ENCODE measurements at places on chromosomes 3 and 15.

DNA sequence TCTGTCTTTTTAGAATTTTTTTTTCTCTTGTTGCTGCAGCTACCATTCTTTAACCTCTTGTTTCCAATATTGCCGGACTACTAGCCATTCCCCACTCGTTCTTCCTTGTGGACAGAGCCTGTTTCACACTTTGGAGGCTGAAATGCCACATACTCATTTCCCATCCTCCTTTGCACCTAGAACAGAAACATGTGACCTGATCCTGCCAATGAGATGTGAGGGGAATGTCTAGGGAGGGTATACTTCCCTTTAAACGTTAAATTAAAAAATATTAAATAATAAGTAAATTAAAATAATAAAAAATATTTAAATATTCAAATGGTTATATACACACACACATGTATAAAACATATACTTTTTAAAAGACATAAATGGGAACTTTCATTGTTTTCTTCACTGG is 20.6 kb upstream of the MDFIC2 start:
- DNase-seq, result no peak

DNA sequence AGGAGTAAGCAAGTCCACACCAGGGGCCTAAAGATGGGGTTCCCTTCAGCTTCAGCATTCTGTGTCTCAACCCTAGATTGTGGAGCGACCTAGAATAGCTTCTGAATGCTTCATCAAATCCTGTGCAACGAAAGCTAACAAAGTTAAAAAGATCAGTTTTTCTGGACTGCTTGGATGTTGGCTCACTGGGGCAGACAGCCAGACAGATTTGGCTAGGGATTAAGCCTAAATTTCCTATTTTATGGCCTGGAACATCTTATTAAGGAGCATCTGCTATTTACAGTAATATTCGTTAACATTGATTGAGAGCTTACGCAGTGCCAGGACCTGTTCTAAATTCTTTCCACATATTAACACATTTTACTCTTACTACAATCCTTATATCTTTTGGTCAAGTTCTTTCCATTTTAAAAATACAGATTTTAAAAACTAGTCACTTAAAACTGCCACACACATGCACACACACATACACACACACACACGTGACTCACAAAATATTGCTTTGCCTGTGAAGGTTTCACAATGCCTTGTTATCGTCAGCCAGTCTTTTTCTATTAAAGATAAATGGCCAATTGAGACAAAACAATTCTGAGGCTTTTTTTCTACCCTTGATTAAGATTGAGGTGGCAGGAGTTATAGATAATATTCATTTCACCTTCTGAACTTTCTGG is 173.3 kb upstream of the SNTN start:
- DNase-seq, result peak; percentile 51

GRCh38 chr3:160005004-160005403 is 16.4 kb downstream of the IL12A start:
- no peak for DNase-seq

- no peak for DNase-seq
Observed at GRCh38 chr3:45529697-45530096, 64.9 kb upstream of the LIMD1 start.

GRCh38 chr3:140288595-140288994 is 353.6 kb downstream of the CLSTN2 start:
- peak; percentile 34 for DNase-seq

DNA sequence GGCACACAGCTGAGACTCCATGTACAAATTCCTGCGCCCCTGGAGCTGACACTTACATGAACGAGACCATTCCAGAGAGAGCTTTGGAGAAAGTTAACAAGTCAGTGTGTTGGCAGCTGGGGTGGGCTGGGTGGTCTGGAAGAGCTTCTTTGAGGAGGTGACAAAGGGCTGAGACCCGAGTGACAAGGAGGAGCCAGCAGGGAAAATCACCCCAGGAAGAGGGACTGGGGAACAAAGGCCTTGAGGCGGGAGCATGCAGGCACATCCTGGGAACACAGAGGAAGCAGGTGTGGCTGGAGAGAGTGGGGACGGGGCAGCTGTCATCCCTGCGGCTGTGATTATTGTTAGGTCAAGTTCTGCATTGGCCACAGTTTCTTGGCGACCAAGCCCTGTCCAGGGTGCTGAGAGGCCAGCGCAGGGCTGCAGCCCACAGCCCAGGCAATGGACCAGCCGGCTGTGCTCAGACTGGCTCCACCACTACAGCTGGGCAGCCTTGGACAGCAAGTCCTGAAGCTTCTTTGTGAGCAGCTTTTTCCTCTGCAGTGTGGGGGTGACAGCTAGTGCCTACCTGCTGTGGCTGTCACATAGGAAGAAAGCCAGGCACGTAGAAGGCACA is 34.2 kb upstream of the PRR23E start:
- DNase-seq, result no peak

DNA sequence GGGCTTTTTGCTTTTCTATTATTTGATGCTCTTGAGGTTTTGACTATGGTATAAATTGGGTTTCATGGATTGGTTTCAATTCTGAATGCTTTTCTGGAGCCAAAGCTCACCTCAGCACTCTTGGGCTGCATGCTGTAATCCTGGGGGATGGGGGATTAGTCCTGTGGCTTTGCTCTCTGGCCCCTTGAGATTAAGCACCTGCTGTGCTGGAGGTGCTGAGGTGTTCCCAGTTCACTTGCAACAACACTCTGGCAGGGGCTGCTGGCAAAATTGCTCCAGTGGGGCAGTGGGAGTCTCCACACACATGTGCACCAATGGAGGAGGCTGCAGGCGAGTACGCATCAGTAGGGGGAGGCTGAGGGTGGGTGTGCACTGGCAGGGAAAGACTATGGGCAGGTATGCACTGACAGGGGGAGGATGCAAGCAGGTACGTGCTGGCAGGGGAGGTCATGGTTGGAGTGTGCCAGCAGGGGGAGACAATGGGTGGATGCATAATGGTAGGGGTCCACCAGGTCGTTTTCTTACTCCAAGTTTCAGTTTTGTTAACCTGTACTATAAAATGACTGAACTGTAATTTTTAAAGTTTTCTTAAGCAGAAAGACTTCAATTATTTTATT is 489.2 kb downstream of the FGF12 start:
- DNase-seq, result no peak

GRCh38 chr15:80194914-80195313 is 42.1 kb downstream of the FAH start:
- no peak for DNase-seq

DNA sequence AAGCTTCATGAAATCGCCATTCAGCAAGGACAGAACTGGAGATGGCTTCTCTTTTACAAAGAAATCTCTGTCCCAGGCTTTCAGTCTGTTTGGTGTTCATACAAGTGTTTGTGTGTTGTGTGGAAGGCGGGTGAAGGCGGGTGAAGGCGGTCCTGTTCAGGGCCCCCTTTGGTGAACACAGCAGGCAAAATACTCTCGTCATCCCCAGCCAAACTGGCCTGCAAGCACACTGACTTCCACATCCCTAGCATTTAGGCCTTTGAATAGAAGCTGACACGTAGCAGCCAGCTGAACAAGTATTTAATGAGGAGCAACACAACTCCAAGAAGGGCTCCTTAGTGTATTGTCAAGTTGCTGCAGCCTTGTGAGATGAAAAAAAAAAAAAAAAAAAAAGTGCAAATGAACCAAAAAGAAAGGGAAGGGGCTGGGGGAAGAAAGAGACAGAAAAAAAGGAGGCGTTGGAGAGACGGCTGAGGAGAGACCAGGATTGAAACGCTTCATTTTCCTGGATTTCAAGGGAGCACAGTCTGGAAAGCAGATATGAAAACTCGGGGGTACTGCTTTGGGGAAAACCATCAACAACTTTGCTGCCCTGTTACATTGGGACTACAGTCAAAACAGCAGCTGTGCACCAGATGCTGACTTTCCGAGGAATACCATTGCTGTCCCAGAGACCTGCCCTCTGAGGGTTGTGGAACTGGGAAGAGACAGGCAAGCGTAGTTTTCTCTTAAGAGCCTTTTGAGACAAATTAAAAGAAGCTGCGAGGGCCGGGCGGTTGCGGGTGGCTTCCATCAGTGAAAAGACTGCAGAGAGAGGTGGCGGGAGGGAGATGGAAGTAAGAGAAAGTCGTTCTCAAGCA is 74.6 kb downstream of the TGFBR2 start:
- DNase-seq, result peak; percentile 91

GRCh38 chr3:66633402-66634381 is 132.9 kb upstream of the LRIG1 start:
- no peak for DNase-seq

DNA sequence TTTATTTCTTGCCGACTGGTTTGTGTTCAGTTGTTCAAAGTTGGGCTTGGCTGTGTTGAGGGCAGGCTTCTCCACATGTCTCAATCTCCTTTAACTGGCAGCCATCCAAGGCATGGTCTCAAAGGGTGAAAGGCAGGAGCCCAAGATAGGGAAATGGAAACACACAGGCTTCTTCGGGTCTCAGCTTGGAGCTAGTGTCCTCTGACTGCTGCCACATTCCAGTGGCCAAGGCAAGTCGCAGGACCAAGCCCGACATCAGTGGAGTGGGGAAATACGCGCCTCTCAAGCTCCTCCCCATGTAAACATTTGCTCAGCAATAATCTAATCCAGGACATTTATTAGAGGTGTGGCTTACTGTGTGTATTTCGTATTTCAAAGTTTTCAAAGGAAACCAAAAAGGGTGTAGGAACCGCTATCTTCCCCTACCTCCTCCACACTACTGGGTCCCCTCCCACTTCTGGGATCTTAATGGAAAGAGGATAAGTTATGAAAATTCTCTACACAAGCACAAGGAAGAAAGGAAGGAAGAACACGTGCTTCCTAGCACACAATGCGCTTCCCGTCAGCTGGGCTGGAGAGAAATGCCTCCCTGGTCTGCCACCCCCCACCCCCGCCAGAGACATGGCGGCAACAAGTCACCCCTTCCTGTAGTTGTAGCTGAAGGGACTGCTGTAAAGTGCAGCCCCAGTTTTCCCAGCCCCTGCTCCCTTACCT is 181.7 kb downstream of the FAM43A start:
- no peak for DNase-seq
